Hepatocyte (in vitro differentiated cells): ENCODE measurements at places on chromosomes 1 and 21. TPM values are rescaled to one million over a fixed set of nuclear protein-coding genes. Genes with fewer than 3 reads are reported as not detected.

The C8A gene
- 2.8 and 6.1 TPM in 2 replicates for polyA plus RNA-seq

DNA sequence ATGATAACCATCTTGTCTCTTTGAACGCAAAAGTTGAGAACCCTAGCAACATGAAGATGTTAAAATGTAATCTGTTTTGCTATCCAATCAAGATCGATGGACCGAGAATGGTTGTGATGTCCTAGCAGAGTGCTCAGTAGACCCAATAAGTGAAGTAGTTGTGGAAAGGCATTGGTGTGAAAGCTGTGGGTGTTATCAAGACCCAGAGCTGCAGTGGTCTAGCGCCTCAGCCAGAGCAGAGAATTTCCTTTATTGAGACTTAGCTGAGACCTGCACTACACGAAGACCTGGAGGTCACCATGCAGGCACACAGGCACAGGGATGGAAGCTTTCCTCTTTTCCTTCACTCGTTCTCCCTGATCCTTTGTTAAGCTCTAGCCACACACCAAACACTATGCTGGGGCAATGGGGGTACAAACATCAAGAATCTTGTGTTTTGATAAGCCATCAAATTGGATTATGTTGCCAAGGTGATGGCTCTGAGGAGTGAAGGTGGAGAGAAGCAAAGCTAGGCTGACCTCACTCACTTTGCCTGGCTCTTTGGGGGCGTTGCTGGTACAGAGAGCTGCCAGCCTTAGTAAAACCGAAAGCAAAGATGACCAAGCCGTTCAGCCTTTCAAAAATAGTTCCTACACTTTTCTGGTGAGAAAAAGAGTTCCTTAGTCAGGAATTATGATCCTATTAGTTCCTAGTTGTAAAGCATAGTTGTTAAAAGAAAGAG lies 24.1 kb downstream of the METTL13 start:
- DNase-seq = no peak

The LIPI gene
- polyA plus RNA-seq = not detected in 2 replicates

DNA sequence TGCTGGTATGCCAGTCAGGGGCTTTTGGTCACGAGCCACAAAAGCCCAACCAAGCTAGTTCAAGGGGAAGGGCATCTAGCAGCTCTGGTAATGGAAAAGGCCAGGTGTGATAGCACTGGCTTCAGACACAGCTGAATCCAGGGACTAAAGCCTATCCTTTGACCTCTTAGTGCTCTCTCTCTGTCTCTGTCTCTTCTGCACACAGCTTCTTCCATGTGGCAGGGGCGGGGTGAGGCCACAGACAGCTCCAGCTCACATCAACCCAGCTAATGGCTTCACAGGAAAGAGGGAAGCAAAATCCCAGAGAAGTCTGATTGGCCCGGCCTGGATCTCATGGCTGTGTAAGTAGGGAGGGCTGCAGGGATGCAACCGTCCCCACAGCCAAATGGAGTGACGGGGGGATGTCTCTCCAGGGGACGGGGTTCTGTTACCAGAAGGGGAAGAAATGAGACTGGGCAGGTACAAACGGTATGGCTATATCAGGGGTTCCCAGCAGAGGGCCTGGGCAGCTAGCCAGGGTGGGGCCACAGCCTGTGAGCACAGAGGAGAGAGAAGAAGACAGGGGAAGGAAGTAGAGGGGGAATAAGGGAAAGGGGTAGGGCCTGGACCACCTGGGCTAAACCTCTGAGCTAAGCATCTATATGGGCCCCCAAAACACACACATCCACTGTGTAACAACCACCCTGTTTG lies 42.4 kb downstream of the FBXO2 start:
- DNase-seq = no peak

DNA sequence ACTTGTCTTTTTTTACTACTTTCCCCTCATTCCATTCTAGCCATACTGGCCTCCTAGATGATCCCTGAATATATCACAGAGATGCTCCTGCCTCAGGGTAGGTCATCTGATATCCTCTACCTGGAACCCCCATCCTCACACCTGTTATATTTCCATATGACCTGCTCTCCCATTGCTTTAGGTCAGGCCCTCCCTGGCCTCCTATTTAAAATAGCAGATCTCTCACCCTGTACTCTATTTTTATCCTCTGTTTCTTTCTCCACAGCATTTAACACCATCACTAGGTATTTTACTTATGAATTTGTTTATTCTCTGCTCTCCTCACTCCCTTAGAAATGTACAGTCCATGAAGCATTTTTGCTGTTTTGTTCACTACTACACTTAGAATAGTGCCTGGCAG lies 13.6 kb downstream of the PIK3R3 start:
- no peak for DNase-seq

DNA sequence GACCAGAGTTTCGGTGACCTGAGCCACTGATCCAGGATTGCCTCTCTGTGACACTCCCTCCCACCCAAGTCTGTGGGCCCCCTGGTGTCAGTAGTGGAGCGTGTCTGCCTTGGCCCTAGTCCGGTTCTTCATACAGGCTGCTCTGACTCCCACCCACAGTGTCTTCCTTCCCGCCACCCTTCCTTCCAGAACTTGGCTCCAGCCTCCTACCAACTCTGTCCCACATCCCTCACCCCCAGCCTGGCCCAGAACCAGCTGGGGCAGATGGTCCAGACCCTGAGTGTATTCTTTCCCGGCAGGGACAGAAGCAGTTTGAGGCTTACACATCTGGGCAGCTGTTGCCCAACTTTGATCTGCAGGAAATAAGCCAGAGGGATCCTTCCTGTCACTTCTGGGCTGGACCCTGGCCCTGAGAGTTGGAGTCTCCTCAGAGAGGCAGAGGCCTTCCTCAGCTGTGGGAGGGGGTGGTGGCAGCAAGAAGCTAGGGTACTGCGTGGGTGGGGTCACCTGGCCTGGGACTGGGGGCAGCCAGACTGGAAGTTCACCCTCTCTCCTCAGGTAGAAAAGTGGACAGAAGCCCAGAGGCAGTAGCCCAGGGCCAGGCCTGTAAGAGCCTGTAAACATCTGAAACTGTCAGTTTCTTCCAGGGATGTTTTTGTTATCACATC lies 43.1 kb upstream of the EPS8L3 start:
- DNase-seq = no peak

GRCh38 chr1:37423810-37424209 lies 50.6 kb upstream of the ZC3H12A start:
- no peak for DNase-seq

DNA sequence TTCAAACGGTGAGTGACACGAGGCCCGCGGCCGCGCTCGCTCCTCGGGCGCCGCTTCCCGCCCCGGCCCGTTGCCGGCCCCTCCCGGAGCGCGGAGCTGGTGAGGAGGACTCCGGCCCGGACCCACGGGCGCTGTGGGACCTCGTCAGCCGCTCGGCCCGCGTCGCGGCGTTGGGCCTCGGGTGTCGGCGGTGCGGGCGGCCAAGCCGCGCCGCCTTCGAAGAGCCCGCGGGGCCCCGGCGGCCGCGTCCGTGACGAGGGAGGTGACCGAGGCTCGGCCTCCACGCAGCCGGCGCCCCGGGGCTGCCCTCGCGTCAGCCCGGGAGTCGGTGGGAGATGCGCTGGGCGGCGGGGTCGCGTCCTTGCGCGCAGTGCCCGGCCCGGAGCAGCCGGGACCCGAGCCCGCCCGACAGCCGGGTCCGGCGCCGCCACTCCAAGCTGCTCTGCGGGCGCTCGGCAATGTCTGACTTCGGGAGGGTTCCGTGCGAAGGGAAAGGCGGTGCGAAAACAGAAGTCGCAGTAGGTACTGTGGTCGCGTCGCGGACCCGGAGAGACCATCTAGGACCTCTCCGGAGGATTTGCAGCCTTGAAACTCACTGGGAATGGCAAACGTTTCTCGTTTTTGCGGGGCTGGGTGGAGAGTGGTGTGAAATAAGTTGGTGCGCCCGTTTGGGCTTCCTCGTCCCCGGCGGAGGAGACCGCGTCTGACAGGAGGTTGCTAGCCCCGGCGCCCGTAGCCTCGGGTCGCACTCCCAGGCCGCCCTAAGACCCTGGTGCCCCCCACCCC lies 829 bp downstream of the SPEN start:
- peak; percentile 58 for DNase-seq

- DNase-seq = no peak
Observed at GRCh38 chr21:40013001-40013735, 145.9 kb downstream of the PCP4 start.

DNA sequence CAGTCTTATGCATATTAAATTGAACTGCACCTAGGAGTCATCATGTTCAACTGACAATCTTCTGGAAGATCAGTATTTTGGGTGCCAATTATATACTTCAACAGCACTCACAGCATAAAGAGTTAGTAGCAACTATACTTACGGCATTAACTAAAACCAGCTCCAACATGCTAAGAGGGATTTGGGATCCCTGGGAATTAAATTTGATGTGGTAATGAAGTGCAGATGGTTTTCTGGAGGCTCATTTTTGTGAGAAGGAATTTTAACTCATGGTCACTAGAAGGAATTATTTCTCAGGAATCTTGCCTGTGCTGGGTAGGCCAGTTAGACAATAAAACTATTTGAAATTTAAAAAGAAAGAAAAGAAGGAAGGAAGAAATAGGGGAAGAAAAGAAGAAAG lies 18.3 kb downstream of the IFI44 start:
- no peak for DNase-seq

DNA sequence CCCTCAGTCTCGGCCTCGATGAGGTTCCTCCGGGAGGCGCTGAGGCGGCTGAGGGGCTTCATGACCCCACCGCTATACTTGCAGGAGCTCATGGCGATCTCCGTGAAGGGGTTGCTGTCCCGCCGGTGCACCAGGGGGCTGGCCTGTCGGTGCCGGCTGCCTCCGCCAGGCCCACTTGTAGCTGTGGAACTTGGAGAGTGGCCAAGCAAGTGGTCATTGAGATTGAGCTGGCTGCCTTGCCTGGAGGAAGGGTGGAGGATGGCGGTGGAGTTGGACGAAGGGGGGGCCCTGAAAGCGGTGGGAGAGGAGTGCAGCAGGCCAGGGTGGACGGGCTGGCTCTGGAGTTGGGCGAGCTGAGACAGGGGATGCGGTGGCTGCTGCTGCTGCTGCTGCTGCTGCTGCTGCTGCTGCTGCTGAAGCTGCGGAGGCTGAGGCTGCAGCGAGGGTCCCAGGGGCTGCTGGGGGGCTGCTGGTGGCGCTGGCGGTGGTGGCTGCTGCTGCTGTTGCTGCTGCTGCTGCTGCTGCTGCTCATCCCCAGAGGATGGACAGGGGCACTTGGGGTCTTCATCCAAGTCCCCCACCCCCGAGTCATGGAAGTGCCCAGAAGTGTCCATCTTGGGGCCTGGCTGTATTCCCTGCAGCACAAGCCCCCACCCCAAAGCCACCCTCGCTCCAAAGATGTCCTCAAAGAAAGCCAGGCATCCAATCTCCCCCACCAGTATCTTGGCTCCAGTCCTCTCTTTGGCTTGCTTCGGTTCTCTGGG lies 548 bp downstream of the KCNN3 start:
- DNase-seq = peak; percentile 45

The GPR61 gene
- 0.88 and 1.1 TPM in 2 replicates for polyA plus RNA-seq

- DNase-seq = no peak
Observed at GRCh38 chr1:67632356-67632755, 52.6 kb upstream of the GADD45A start.

The KRTAP10-6 gene
- not detected in 2 replicates for polyA plus RNA-seq

GRCh38 chr1:96365596-96366390 lies 355.8 kb upstream of the PTBP2 start:
- DNase-seq = no peak

- DNase-seq = no peak
Observed at GRCh38 chr1:230565141-230565540, 77.1 kb upstream of the COG2 start.

DNA sequence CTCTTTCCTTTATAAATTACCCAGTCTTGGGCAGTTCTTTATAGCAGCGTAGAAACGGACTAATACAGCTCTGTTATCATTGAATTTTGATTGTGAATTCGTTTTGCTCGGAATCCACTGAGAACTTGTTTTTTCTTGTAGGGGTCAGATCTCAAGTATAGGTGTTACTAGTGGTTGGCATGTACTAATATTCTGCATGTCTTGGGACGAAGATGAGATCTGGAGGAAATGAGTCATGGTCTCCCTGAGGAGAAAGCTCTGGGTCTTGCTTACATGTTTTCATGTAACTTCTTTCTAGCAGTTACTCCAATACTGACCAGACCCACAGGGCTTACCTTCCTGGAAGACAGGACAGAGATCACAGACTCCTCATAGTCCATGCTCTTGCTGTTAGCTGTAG lies 30.3 kb downstream of the ZSCAN20 start:
- no peak for DNase-seq

DNA sequence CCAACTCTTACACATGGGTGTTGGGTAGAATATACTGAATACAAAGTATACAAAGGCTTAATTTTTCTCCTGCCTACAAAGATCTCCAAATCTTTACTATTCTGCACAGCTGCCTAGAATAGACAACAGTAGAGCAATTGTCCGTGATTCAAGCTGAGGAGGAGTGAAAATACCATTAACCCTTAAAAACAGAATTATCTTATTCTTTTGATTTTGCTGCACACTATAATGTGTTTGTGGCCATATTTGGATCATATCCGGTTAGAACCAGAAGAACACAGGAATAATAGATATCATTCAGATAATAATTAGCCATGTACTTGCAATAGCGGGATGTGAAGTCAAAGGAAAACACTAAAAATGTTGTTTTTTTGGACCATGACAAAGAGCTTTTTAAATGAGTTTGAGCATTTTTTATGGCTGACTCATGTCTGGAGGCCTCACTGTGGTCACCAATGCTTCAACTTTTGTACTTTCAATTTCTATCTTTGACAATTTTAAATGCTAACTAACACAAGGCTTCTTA lies 197.6 kb upstream of the FOXD3 start:
- no peak for DNase-seq

The TOE1 gene
- polyA plus RNA-seq = 12.2 and 17.4 TPM in 2 replicates

- no peak for DNase-seq
Observed at GRCh38 chr1:163770265-163770664, 448.5 kb downstream of the NUF2 start.

DNA sequence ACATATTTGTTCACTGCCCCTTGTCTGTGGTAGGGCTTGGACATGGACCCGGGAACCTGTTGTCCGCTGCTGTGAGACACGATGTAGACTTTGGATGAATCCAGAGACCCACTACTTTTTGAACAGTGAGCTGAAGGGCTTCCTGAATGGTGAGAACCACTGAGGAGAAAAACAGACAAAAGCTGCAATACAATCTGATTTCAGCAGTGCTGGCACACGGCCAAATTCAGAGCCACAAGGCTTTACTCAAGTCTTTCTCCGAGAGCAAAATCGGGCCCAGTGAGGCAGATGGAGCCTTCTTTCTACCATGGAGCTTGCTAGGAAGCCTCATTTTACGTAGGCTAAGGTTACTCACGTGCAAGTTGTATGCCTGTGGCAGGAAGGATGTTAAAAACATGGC lies 197.6 kb downstream of the SIPA1L2 start:
- no peak for DNase-seq

DNA sequence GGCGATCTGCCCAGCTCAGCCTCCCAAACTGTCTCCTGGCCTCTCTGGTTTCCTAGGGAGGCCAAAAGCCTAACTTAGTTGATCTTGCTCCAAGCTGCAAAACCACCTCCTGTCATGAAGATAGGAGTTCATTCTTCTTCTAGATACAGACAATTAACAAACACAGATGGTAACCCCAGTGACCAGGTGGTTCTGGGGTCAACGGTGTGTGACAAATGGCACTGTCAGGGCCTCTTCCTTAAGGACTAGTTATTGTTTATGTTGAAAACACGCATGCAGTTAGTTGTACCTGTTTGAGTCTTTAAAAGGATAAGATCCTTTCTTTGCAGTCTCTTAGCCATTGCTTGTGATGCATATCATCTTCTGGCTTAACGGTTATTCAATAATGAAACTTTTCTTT lies 4.6 kb upstream of the UMODL1 start:
- DNase-seq = no peak
